KG1 (cell line): ENCODE measurements at places on chromosomes 13 and 19.

GRCh38 chr13:111610879-111611278 is 290.4 kb downstream of the TEX29 start:
- no peak for DNase-seq

GRCh38 chr19:6273701-6274601 is 5.8 kb downstream of the MLLT1 start:
- no peak for DNase-seq

DNA sequence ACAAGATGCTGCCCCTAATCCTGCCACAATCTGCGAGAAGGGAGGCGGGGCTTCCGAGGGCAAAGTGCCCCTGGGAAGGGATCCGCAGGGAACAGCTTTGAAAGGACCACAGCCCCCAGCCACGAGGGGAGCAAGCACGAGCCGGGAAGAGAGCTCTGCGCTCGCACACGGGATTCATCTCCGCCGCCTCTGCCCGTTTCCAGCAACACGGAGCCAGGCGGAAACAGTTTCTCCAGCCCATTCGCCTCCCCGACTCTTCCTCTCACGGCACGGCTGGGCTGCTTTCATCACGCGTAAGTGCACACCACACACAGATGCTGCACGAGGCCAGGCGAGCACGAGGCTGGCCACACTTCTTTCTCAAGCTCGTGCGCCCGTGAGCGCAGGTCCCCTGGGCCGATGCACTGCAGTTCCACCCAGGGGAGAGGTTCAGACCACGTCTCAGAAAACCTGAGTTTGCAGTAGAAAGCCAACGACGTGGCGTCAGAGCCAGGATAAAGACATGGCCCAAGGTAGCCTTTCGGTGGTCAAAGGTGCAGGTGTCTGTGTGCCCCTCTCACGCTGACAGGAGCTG is 33.6 kb downstream of the NAXD start:
- DNase-seq: no peak

DNA sequence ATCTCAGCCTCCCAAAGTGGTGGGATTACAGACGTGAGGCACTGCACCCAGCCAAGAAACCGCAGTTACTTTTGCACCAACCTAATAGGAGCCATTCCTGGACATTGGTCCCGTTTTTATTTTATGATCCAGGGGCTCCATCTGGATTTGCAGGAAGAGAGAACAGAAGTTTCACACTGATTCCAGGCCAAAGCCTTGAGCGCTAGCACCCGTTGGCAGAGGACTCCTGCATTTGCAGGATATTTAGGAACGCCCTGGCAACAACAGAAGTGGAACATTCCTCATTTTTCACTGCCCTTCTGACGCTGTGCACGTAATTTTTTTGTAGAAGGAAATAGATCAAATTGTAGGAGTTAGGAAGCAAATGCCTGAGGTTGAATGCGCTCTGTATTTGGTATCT is 11.7 kb upstream of the SULT2A1 start:
- no peak for DNase-seq

DNA sequence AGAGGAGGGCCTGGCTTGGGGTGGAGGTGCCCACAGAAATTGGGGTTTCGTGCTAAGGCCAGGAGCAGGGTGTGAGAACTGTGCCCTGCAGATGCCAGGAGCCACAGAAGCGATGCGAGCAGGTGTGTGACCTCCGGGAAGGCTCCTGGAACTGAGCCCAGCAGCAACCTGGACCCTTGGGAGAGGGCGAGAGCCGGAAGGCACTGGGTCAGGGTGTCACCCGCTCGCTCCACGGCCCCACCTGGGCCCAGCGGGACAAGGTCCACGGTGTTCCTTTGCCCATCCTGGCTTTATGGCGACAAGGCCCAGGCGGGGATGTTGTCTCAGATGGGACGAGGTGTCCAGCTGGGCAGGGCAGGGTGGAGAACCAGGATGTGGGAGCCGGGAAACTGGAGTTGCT is 4.2 kb downstream of the MISP start:
- DNase-seq: no peak

DNA sequence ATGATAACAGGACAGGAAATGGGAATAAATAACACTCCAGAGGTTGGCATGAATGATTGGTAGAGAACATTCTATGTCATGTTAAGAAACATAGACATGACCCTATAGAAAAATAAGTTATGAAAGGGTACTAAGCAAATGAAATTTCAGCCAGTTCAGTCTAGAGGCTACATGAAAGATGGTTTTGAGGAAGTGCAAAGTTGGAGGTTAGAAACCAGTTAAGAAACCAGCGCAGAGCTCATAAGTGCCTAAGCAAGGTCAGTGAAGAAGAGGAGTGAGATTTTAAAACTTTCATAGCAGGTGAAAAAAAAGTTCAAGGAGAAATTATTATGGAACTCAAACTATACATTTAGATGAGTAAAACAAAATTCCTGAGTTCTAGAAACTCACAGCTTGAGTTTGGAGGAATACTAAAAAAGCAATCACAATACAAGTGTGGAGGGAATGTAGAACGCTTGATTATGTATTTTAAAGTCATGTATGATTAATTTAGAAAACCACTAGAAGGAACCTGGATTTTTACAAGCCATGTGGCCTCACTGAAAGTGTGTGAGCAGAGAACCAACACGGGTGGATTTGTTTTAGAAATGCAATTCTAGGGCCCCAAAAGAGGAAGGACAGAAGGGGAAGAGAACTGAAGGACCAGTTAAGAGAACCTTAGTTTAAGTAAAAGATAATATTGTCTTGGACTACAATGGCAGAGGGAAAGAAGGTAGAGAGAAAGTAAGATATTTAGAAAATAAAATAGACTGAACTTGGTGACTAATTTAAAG is 162.4 kb downstream of the PCDH20 start:
- no peak for DNase-seq

- no peak for DNase-seq
Measured at GRCh38 chr19:1373534-1374249, 10.0 kb upstream of the NDUFS7 start.

DNA sequence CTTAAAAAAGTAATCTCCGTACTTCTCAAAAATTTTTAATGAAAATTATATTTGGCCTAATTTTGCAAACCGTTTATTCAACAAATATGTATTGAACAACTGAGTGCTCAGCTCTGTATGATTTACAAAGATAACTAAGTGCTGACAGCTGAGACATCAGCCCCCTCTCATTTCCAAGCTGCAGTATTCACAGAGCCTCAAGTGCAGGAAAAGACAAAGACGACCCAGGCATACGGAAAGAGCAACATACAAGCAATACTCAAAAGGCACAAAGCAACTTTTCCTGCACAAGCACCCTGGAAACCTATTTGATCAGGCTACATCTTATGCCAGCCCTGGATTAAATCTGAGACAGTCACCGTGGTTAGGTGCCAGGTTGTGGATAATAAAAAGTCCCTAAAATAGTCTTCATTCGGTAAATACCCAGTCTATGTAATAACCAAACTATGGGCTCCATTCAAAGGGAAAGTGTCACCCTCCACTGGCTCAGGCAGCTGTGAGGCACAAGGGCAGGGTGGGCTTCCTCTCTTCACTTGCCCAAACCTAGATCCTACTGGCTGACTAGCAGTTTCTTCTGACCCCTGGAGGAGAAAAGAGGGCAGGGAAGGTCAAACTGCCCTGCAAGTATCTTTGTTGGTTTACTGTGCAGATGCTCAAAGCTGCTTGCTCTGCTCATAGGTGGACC is 65.5 kb downstream of the TBC1D4 start:
- DNase-seq: no peak

DNA sequence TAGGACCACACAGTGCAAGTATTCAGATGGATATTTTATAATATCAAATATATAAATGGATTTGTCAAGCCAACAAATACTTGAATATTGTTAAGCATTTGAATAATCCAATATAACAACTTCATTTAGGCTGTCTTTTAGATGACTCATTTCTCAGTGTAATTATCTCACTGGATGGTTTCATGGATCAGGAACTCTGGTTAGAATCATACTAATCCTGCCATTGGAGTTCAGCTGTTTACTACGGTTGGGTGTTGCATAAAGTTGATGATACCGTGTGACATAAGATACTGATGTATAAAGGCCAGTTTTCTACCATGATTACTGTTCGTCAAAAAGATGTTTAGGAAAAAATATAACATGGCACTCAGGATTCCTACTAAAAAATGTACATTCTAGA is 196.3 kb downstream of the TSHZ3 start:
- DNase-seq: no peak
